ENCODE measurements at places on chromosomes 1 and 21. TPM values are rescaled to one million over a fixed set of nuclear protein-coding genes. Genes with fewer than 3 reads are reported as not detected.

DNA sequence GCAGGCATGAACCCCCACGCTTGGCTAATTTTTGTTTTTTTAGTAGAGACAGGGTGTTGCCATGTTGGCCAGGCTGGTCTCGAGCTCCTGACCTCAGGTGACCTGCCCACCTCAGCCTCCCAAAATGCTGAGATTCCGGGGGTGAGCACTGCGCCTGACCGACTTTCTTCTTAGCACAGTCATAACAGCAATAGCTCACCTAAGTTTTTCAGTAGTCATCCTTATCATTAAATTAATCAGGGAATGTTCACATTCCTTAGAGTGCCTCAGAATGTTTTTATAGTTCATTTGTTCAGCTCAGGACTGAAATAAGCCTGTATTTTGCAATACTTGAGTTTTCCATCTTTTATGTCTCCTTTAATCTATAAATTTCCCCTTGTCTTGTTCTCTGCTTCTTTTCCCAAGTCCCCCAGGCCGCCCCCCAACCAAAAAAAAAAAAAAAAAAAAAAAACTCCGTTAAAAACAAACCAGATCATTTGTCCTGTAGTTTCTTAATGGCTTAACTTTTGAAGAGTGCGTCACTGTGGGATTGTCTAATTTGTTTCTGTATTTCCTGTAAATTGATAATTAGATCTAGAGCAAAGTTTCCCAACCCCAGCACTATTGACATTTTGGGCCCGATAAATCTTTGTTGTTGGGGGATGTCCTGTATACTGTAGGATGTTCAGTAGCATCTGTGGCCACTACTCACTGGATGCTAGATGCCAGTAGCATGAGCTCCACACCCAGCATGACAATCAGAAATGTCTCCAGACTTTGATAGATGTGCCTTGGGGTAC, 120.7 kb downstream of the ITSN1 start:
- DNase-seq: peak; percentile 72

GRCh38 chr1:3188150-3188971, 119.4 kb downstream of the PRDM16 start:
- no peak for DNase-seq

GRCh38 chr1:71307451-71307850, 226.6 kb upstream of the ZRANB2 start:
- peak; percentile 14 for DNase-seq

The FAM151A gene
- total RNA-seq: not detected

The GCSAML gene
- 0.10 TPM for total RNA-seq

DNA sequence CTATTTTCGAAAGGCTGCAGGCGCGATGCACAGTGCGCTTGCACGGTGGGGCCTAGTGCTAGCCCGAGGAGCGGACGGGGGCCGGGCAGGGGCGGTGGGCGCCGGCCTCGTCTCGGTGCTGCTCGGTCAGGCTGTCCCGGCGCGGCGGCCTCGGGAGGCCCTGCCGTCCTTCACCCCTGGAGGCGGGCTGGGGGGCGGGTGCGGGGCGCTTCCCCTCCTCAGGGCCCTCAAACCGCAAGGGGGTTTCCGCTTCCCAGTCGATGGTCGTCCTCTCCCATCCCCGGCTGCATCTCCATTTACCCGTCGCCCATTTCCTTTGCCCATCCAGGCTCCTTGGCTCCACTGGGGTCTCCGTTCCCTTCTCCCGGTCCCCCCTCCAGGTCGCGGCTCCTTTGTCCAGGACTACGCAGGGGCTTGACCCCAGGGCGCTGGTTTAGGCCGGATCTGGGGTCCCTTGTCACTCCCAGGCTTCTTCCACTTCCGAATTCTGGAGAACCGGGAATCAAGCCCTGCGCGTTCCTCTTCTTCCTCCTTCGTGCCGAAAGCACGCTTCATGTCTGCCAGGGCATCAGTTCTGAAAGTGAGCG, 196.3 kb upstream of the LMO4 start:
- DNase-seq: no peak

GRCh38 chr1:160425847-160426246, 25.5 kb downstream of the VANGL2 start:
- DNase-seq: no peak

DNA sequence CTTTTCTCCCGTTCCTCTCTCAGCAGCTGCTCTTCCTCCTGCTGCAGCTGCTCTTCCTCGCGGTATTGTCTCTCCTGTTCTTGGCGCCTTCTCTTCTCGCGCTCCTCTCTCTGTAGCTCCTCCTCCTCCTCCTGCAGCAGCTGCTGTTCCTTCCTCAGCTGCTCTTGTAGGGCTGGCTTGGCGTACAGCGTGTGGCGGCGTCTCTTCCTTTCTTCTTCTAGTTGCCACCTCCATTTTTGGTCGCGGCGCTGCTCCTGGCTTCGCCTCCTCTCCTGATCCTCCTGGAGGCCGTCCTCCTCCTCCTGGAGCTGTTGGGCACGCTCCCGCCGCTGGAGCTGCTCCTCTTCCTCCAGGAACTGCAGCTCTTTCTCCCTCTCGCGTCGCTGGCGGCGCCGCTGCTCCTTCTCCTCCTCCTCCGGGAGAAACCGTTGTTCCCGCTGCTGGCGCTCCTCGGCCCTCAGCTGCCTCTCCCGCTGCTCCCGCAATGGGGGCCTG, 4.8 kb downstream of the TCHH start:
- DNase-seq: peak; percentile 55

The CYP4Z1 gene
- not detected for total RNA-seq

The SAMSN1 gene
- not detected for total RNA-seq

The KPRP gene
- total RNA-seq: not detected

DNA sequence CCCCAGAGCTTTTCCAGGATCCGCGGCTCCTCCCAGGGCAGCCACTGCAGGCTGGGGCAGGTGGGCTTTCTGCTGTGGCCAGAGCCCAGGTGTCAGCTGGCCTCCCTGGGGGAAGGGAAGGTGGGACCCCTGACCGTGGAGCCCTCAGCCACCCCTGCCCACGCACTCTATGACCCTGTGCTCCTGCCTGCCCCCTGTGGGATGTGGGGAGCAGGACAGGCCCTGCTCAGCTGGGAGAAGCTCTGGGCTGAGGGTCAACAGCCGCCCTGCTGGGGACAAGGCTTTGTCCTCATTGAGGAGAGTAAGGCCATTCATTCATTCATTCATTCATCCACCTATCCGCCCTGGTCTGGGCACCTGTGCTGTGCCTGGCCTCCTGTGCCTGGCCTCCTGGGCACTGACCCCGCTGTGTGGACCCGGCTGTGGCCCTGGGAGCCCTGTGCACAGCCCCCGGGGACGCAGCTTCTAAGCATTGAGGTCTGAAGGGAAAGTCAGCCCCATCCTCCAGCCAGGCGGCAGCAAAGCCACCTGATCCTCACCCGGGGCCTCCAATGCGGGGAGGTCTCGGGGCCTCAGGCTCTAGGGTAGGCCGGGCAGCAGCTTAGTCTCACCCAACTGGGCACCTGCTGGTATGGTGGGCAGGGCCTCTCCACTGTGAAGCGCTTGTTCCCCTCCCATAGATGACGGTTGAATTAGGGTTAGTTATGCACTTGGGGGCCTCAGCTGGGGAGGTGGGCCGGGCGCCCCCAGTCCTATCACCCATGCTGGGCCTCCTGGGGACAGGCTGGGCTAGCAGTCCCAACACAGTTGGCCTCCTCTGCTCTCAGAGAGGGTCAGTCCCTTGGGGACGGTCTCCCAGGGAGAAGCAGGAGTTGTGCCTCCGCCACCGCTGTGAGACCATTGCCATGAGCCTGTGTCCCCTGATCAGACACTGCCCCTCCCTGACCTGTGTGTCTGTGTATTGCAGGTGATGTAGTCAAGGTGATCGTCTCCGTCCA, 6.0 kb downstream of the TNFRSF14 start:
- no peak for DNase-seq

DNA sequence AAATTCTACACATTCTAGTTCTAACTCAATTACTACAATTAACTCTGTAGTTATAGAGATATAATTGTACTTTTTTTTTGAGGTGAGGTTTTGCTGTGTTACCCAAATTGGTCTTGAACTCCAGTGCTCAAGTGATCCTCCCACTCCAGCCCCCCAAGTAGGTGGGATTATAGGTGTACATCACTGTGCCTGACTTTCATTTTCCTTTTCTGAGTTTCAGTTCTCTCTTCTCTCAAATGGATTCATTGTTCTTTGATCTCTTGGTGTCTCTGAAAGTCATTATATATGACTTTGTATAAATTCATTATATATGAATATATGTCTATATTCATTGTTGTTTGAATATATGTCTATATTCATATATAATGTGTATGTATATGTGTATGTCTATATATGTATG, 74.0 kb upstream of the GALNT2 start:
- DNase-seq: no peak

- peak; percentile 16 for DNase-seq
Observed at GRCh38 chr1:66182551-66183178, 351.3 kb upstream of the SGIP1 start.

DNA sequence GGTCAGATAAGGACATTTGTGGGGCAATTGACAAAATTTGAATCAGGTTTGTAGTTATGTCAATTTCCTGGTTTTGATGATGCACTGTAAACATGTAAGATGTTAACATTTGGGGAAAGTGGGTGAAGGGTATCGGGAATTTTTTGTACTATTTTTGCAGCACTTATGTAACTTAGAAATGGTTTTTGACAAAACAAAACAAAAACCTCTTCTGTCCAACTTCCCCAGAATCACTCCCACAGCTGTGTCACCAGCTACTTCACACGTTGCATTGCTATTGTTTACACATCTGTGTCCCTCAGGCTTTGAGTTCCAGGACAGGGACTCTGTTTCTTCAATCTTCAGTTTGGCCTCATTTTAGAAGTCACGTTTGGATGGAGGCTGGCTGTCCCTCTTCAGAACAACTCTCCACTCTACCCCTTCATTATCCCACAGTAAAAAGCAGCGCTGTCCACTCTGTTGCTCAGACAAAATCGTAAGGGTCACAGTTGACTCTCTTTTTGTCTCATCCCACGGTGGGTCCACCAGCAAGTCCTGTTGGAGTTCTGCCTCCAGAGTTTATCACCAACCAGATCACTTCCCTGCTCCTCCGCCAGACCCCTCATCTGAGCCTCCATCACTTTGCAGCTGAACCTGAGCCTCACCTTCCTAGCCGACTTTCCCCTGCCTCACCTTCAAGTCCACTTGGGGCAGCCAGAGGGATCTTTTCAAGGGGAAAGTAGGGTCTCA, 63.2 kb downstream of the NENF start:
- DNase-seq: no peak

DNA sequence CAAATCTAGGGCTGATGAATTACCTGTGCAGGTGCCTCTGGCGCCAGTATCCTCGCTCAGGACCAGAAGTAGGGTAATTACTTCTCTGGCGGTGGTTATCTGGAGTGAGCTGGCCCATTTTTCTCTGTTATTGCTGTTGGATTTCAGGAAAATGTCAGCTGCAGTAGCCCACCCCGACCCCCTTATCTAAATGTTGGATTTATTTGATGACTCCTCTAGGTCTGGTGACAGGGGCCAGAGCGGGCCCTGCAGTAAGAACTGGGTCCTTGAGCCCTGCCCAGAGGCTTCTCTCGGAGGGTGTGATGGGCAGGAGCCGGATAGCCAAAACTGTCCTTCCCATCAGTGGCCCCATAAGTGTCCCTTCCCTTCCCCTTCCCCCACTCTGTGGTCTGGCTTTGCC, 384.3 kb downstream of the PTPRU start:
- DNase-seq: no peak

The UMODL1 gene
- total RNA-seq: not detected

GRCh38 chr1:952603-953002, 6.5 kb downstream of the NOC2L start:
- DNase-seq: no peak

GRCh38 chr1:231601824-231602672, 24.5 kb upstream of the DISC1 start:
- no peak for DNase-seq

The CDC42BPA gene
- total RNA-seq: 36.9 TPM

The LCE3D gene
- total RNA-seq: not detected
